ENCODE measurements at places on chromosomes 3 and 15.
A peak's percentile ranks its signal among the peaks of the same experiment; 100 is the strongest.

GRCh38 chr15:92595506-92596381 lies 59.8 kb downstream of the FAM174B start:
- no peak for DNase-seq

- DNase-seq: no peak
Observed at GRCh38 chr15:70573121-70573850, 190.1 kb downstream of the UACA start.

GRCh38 chr3:127822041-127822681 lies at the start of gene MGLL:
Gene MGLL, minus strand, starts transcription at chr3:127822515. Its CDS starts 197 bp downstream, at chr3:127822318.
- peak; percentile 70 for DNase-seq

GRCh38 chr3:155208183-155208800 lies 85.2 kb downstream of the STRIT1 start:
- DNase-seq: no peak

All from NCI-H82 (cell line).